ENCODE measurements at places on chromosomes 16 and 17.

GRCh38 chr17:42918902-42919521, 18.4 kb downstream of the G6PC1 start:
- peaks cover 3% of the 10 kb centered on the region for H3K27me3 ChIP-seq
- DNase-seq, result no peak
- no peak overlapping the region for H3K27ac ChIP-seq
- no peak overlapping the region for H3K4me3 ChIP-seq
- no peaks in the 10 kb centered on the region for H3K36me3 ChIP-seq
- no peaks in the 10 kb centered on the region for H3K4me1 ChIP-seq

DNA sequence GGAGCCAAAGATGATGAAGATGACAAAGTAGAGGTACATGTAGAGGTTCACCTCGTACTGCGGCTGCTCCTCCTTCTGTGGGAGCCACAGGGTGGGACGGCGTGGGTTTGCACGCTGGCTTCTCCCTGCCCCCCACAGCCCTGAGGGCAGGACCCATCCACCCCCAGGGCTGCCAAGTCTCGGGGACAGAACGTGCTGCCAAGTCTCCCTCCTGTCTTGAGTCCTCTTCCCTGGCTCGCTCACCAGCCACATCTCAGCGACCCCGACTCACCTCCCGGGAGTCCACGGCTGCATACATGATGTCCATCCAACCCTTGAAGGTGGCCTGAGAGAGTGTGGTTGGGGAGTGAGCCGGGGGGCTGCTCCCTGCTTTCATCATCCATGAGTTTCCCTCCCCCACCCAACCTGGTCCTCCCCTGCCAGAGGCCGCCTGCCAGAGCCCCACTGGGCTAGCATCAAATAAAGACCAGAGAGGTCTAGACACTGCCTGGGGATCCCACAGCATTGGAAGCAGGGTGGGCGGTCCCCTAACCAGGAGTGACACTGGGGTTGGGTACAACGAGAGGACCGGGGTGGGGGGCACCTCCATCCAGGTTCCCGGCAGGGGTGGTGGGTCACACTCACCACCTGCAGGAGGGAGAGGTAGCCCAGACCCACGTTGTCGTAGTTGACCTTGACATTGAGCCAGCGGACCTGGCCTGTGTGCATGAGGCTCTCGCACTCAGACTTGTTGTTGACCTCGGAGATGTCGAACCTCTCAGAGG, 12.8 kb upstream of the CD79B start:
- peaks cover 31% of the 10 kb centered on the region for H3K4me1 ChIP-seq
- peaks cover 2% of the 10 kb centered on the region for H3K36me3 ChIP-seq
- H3K4me3 ChIP-seq, result peak overlapping the region; percentile 89

GRCh38 chr16:3971706-3972105, 91.2 kb upstream of the CREBBP start:
- H3K27ac ChIP-seq, result no peak overlapping the region
- H3K4me1 ChIP-seq, result no peaks in the 10 kb centered on the region
- H3K4me3 ChIP-seq, result no peak overlapping the region
- H3K36me3 ChIP-seq, result peaks cover under 1% of the 10 kb centered on the region

DNA sequence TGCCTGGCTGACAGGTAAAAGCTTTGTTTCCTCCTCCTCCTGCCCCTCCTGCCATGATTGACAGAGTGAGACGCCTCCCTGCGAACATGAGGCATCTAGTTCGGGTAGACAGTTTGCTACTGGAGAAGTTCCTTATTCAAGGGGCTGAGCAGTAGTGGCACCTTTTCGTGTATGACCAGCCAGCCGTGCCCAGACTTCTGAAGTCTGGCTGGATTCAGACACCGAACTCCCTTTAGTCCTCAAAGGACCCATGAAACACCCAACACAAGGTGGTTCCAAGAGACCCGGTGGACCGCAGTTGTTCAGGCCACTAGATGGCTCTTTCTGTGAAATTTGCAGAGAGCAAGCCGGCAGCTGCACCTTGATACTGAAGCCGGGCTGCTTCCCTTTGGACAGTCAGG, 192.8 kb downstream of the XYLT1 start:
- DNase-seq, result peak; percentile 37
- no peaks in the 10 kb centered on the region for H3K36me3 ChIP-seq
- H3K27ac ChIP-seq, result peak overlapping the region; percentile 28
- H3K4me3 ChIP-seq, result peak overlapping the region; percentile 11
- peaks cover 42% of the 10 kb centered on the region for H3K4me1 ChIP-seq
- no peaks in the 10 kb centered on the region for H3K27me3 ChIP-seq

- no peak for DNase-seq
- no peak overlapping the region for H3K4me3 ChIP-seq
- no peak overlapping the region for H3K27ac ChIP-seq
- H3K4me1 ChIP-seq, result no peaks in the 10 kb centered on the region
- peaks cover 14% of the 10 kb centered on the region for H3K27me3 ChIP-seq
These were observed 60.1 kb upstream of the TMEM132E start for GRCh38 chr17:34519282-34519681.
